AML-193 (cell line): ENCODE measurements at places on chromosomes 4 and X.
A peak's percentile ranks its signal among the peaks of the same experiment; 100 is the strongest.

GRCh38 chr4:85591406-85592098 lies 116.6 kb downstream of the ARHGAP24 start:
- DNase-seq, result no peak

- no peak for DNase-seq
Observed at GRCh38 chrX:132775263-132775823, 183.1 kb downstream of the HS6ST2 start.

GRCh38 chr4:93346840-93347239 lies 481.7 kb upstream of the ATOH1 start:
- no peak for DNase-seq

DNA sequence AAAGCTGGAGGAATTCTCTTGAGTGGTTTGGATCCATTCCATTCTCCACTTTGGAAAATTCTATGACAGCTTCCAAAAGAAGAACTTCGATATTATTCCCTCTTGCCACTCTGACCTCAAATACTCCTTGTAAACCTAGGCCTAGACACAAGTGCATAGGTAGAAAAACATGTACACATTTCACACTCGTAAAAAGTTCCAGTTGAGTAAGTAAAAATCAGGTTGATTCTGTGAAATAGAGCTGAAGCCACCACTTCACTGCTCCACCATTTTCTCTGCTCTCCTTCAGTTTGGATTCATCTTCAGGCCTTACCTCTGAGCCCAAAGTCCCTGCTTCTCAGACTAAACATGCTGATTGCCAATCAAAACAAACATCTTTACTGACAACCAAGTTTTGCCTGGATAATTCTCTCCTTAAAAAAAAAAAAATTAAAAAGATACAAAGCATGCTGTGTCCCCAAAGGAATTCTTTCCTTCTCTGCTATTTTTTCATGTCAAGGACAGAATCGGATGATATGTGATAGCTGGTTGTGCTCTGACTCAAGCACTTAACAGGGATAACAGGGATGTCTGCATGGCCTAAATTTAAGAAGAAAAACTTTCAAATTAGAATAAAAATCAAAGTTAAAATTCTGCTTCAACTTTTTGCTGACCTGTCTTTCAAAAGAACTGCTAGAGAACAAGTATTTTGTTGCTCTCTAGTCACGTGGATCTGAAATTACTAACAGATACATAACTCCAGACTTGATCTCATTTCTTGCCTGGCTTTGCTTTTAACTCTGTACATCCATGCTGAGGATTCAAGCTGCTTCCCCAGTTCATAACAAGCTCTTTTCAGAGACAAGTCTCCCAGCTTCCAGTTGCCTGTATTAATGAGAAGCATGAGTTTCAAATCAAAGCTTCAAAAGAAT lies 420.9 kb upstream of the INTU start:
- no peak for DNase-seq

DNA sequence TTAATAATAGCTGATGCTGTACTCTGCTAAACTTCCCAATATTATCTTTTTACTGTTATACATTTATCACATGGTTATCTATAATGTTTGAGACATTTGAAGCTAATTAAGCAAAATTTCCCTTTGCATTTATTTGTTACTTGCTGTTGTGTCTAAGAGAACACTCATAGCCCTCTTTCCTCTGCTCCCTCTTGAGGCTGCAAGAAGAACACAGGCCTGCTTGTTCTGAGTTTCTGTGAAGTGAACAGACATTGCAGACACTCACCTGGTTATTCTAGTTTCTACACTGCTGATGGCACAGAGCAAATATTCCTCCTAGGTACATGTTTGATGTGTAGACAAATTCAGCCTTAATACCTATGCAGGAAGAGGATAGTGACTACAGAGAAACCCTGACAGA lies 367.8 kb downstream of the GASK1B start:
- no peak for DNase-seq

- no peak for DNase-seq
Observed at GRCh38 chr4:185235843-185236503, 26.6 kb downstream of the SNX25 start.

- DNase-seq, result no peak
Observed at GRCh38 chr4:168092176-168092712, at the start of gene ANXA10. Gene ANXA10, plus strand, starts transcription at chr4:168092537. Its CDS starts 164 bp downstream, at chr4:168092701.

GRCh38 chr4:80173401-80173800 lies 23.9 kb upstream of the PRDM8 start:
- peak; percentile 12 for DNase-seq

GRCh38 chr4:149055624-149056023 lies 613.4 kb upstream of the NR3C2 start:
- DNase-seq, result no peak

DNA sequence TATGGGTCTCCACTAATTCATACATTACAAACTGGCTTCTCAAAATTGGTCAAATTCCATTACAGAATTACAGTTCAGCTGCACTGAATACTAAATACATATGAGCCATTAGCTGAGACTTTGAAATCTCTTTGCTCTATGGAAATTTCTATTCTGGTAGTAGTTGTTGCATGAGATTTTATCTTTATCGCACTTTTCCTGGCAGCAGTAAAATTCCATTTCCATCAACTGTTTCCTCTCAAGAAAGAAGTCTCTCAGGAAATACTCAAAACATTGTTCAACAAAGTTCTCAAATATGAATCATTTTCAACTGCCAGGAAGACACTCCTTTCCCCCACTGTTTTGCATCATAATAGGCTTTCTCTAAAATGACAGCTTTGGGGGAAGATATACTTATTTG lies 51.3 kb downstream of the ATP11C start:
- DNase-seq, result no peak

GRCh38 chr4:83771113-83771705 lies 235.3 kb downstream of the GPAT3 start:
- peak; percentile 23 for DNase-seq

GRCh38 chr4:148443512-148444295 lies 1.5 kb upstream of the NR3C2 start:
- no peak for DNase-seq

- DNase-seq, result no peak
Observed at GRCh38 chr4:39998659-39999345, 21.1 kb upstream of the PDS5A start.
